GM06990 (cell line): ENCODE measurements at places on chromosomes 1 and 21.

GRCh38 chr1:38779491-38779890 is 80.1 kb downstream of the RRAGC start:
- no peak for DNase-seq

DNA sequence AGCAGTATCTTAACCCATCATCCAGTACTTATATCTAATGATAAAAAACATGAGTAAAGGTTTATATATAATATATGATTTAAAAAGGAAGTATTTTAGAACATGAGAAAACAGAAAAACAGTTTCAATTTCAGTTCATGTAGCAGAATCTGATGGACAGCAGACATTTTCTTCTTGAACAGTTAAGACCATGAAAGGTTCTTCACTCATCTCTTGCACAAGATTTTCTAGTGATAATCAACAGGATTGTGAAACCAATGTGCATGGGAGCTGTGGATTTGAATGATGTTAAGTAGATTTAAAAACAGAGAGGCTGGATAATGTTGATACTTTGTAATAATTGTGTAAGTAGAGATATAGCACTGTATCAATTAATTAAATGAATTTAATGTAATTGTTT is 1297.6 kb downstream of the BRINP3 start:
- DNase-seq: no peak

- no peak for DNase-seq
These were observed 91.0 kb upstream of the TMEM51 start for GRCh38 chr1:15062479-15063099.

DNA sequence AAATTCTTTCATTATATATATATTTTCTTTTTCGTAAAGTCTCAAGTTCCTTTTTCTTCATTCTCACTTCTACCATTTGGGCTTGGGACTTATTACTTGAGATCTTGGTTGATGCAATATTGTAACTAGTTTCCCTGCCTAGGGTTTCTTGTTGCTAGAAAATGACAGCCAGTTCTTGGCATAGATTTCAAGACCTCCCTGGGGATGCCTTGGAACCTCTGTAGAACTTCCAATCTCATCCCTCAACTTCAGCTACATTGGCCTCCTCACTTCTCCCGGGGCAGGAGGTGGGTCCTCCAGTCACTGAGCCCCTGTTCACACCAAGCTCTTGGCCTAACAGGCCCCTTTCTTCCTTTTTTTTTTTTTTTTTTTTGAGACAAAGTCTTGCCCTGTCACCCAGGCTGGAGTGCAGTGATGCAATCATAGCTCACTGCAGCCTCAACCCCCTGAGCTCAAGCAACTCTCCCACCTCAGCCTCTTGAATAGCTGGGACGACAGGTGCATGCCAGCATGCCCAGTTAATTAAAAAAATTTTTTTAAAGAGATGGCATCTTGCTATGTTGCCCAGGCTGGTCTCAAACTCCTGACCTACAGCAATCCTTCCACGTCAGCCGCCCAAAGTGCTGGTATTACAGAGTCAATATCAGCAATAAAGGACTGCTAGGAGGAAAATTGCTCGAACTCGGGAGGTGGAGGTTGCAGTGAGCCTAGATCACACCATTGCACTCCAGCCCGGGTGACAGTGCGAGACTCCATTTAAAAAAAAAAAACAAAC is 33.1 kb downstream of the MAP3K7CL start:
- no peak for DNase-seq

GRCh38 chr1:85343612-85344255 is 67.3 kb upstream of the BCL10 start:
- DNase-seq: no peak

DNA sequence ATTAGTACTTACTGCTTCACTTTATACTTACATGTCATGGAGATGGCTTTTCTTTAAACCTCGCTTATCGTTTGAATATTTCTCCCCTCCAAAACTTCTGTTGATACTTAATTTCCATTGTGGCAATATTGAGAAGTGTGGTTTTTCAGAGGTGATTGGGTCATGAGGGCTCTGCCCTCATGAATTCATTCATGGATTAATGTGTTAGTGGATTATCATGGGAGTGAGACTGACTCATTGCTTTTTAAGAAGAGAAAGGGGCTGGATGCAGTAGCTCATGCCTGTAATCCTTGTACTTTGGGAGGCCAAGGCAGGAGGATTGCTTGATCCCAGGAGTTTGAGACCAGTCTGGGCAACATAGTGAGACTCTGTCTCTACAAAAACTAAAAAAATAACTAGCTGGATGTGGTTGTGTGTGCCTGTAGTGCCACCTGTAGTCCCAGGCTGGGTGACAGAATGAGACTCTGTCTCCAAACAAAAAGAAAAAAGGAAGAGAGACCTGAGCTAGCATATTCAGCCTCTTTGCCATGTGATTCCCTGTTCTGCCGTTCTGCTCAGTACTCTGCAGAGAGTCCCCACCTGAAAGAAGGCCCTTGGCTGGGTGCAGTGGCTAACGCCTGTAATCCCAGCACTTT is 30.2 kb downstream of the RABGAP1L start:
- no peak for DNase-seq

DNA sequence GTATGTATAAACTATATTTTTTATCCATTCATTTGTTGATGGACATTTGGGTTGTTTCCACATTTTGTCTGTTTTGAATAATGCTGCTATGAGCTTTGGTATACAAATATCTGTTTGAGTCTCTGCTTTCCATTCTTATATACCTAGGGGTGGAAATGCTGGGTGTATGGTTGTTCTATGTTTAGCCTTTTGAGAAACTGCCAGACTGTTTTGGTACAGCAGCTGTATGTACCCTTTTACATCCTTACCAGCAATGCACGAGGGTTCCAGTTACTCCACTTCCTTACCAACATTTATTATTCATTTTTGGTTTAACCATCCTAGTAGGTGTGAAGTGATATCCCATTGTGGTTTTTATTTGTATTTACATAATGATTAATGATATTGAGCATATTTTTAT is 13.9 kb downstream of the RASAL2 start:
- no peak for DNase-seq

- DNase-seq: peak; percentile 82
These were observed 18.0 kb downstream of the BMP8A start for GRCh38 chr1:39509360-39510009.

- DNase-seq: no peak
These were observed at the start of gene NCMAP for GRCh38 chr1:24555591-24556413. NCMAP (plus strand) TSS chr1:24556087; CDS start chr1:24595431, 39,344 bp downstream.

DNA sequence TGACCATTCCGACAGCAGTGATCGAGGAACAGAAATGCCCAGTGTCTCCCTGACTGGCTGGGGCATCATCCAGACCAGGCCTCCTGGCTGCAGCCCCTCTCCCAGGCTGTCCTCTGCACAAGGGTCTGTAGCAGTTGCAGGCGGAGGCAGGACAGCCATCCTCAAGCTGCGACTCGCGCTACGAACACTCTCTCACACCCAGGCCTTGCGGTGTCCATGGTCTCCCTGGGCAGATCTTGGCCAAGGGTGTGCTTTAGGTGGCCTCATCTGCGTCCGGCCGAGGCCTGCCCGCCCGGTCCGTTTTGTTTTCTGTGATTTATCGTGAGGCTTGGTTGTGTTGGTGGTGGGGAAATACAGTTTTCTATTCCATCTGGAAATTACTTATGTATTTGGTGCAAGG is 15.7 kb downstream of the FTCD start:
- DNase-seq: no peak

DNA sequence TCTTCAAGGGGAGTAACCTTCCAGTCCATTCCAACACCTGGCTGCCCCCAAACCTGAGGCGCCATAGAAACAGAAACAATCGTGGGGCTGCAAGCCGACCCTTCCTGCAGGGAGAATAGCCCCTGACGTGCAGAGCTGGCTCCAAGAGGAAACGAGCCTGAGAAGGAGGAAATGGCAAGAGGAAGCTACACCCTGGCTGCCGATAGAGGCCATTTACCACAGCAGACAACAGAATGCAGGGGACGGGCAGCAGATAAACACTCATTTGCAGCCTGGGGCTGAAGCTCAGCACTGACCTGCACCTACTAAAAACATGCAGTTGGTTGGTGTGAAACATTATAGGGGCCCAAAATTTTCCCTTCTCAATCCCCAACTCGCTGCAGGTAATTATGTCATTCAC is 8.7 kb upstream of the TDRD10 start:
- no peak for DNase-seq
